ENCODE measurements at places on chromosomes 7 and 10. TPM values are rescaled to one million over a fixed set of nuclear protein-coding genes. Genes with fewer than 3 reads are reported as not detected.

DNA sequence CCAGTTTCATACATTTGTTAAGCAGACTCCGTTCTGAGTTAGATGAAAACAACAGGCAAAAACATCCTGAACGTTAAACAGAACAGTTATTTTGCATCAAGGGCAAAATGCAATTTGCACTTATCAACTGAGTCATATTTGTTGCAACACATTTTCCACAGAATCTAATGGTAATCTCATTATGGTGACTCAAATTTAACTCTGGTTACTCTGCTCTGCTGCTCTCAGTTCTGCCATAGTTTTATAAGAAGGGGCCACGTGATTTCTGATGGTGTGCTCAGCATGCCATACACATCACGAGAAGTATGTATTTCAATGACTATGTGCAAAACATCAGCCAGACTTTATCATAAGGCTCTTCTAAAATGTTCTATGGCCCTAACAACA lies 148.8 kb downstream of the CHCHD3 start:
- H3K4me3 ChIP-seq: no peak overlapping the region
- peaks cover 2% of the 10 kb centered on the region for H3K4me1 ChIP-seq
- no peaks in the 10 kb centered on the region for H3K27me3 ChIP-seq
- H3K27ac ChIP-seq: no peak overlapping the region
- peaks cover 19% of the 10 kb centered on the region for H3K36me3 ChIP-seq

LBX1 gene
- total RNA-seq: not detected

ASIC3 gene
- 6.0 TPM for total RNA-seq

DNA sequence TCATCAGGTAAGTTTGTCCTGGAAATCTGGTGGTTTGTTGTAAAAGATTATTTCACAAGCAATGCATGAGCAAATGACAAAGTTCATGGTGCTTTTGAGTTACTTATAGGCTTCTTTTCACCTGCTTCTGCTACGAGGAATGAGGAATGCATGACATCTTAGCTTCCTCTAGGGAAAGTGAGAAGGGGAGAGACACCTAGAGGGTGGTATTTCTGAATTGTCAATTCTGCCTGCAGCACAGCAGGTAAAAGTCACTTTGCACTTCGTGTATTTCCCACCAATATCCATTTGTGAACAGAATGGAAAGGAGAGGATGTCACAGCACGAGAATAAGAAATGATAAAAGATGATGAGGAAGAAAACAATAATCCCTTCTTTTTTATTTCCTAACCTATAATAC lies 153.4 kb upstream of the FEZF1 start:
- no peaks in the 10 kb centered on the region for H3K36me3 ChIP-seq
- H3K27me3 ChIP-seq: no peaks in the 10 kb centered on the region
- no peak overlapping the region for H3K4me3 ChIP-seq
- H3K27ac ChIP-seq: no peak overlapping the region

PAX2 gene
- not detected for total RNA-seq
